ENCODE measurements at places on chromosomes 13 and 19.

GRCh38 chr19:21335721-21336120 lies 6.5 kb upstream of the ZNF708 start:
- DNase-seq: no peak

DNA sequence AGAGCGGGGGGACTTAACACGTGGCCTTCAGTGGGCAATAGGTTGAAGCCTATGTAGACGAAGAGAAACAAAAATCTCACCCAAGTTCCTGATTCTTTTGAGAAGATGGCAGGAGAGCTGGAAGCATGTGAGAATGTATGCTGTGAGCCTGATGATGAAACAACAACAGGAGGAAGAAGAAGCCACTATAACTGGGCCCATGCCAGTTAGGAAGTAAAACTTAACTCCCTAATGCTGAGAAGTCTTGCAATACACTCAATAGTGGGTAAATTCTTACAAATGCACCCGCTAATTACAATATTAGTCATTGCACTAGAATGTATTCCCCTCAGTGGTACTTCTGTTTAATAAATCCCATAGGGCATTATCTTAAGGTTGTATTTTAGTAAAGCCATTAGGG lies 9.1 kb downstream of the PCDH17 start:
- DNase-seq: no peak

DNA sequence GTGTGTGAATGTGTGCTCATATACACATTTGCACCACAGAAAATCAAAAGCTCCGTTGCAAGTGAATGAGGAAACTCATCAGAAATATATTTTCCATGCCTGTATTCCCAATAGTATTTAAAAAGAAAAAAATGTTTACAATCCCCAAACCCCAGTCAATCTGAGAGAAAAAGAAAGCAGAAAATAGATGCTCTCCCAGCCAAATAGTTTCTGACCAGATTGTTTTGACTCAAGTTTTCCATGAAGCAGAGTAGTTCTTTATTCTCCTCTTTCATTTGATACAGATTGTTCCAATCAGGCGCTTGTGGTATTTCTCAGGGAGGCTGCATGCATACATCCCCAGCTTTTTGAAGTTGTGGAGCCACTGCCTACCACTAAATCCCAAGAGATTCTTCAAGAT lies 110.6 kb downstream of the STARD13 start:
- DNase-seq: no peak

DNA sequence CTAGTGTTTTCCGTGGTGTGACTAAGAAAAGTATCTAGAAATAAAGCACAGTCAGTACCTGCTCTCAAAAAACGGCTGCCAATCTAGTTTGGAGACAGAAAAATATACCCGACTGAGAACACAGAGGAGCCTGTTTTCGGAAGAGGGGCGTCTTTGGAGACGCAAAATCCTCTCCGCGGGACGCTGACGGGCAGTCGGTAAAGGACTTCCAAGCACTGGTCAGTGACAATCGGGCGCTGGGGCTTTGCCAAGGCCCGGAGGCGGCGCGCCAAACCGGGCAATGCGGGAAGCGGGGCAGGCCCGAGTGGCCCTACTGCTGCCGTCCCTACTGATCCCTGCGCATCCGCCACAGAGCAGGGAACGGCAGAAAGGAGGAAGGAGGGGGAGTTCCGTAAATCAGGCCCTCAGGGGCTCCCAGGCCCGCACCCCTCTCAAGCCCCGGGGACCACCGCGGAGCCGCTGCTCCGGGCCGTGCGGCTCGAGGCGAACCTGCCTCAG lies 588 bp upstream of the DPY19L3 start:
- DNase-seq: no peak

DNA sequence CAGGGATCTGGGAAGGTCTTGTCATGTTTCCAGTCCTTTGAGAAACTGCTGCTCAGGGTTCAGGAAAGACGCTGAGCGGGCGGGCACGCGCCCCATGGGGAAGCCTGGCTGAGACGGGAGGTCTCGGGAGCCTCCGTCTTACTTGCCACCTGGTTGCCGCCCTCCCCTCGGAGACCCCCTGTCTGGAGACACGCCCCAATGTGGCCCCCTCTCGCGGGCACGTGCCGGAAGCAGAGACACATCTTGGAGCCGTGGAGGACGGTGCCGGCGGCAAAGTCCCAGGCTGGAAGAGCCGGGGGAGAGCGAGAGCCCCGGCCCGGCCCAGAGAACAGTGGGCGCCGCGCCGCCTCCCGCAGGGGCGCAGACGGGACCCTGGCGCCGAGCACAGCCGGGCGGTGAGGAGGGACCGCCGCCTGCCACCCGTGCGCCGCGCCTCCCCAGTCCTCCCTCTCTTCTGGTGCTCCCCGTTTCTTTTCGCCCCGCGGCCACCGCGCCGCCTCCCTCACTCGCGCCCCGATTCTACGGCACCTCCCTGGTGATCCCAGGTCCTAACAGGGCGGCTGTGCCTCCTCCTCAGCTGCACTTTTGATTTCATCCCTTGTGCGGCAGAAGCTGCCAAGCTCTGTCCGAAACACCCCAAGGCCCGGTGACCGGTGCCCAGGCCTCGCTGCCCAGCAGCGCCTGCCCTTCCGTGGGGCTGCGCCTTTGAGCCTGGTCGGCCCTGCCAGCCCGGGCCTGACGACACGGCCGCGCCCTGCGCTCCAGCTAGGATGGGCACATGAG lies 15.5 kb downstream of the GJB2 start:
- no peak for DNase-seq

GRCh38 chr13:33761740-33762139 lies 56.2 kb upstream of the RFC3 start:
- no peak for DNase-seq

DNA sequence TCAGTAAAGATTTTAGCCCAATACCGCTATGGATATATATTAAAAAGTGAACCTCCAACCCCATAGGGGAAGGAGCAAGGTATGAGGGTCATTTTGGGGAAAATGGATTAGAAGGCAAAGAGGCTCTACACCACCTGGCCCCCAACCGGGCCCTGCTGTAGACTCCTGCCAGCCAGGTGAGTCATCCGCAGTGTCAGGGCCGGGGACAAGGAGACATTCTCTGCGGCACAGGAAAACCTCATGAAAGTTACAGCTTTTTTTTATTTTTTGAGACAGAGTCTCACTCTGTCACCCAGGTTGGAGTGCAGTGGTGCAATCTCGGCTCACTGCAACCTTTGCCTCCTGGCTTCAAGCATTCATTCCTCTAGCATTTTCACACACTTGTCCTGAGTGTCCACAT lies 32.0 kb downstream of the ZFR2 start:
- no peak for DNase-seq

GRCh38 chr13:41111454-41111853 lies 21.1 kb downstream of the KBTBD6 start:
- DNase-seq: no peak

- DNase-seq: no peak
Measured at GRCh38 chr19:34598217-34599155, 78.5 kb downstream of the SCGB2B2 start.

GRCh38 chr19:8057545-8058270 lies 5.1 kb downstream of the CCL25 start:
- DNase-seq: no peak

DNA sequence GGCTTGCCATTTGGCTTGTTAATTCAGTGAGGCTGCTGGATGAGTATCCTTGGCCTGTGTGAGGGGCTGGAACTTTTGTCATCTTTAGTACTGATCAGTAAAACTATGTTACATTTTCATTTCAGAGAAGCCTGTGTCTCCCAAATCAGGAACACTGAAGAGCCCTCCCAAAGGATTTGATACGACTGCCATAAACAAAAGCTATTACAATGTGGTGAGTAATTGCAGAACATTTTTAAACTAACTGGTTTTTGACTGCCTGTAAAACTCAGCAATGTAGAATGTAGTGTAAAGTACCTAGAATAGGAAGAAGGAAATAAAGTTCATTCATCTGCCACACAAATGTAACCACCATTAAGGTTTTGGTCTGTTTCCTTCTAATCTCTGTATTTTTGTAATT lies 87.4 kb upstream of the TEX29 start:
- DNase-seq: no peak

GRCh38 chr13:94431574-94431973 lies 47.9 kb downstream of the DCT start:
- DNase-seq: no peak

DNA sequence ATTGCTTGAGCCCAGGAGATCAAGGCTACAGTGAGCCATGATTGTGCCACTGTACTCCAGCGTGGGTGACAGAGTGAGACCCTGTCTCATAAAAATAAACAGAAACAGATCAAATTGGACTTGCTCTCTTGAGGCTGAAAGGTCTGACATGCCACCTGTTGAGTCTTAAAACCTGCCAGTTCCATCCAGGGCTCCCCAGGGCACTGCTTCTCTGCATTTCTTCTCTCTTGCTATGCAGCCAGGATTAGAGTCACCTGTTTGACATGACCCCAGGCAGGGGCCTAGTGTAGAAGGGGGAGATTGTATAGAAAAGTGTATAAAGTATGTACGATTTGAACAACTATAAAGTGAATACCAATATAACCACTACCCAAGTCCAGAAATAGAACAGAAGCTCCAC lies 45.4 kb downstream of the ARHGAP35 start:
- no peak for DNase-seq
